ENCODE measurements at places on chromosomes 3 and 15. TPM values are rescaled to one million over a fixed set of nuclear protein-coding genes. Genes with fewer than 3 reads are reported as not detected.

SLC25A26 gene
- 23.9 TPM for total RNA-seq

- no peak overlapping the region for H3K27ac ChIP-seq
- DNase-seq, result no peak
- no peaks in the 10 kb centered on the region for H3K36me3 ChIP-seq
- no peak overlapping the region for H3K4me3 ChIP-seq
- peaks cover 3% of the 10 kb centered on the region for H3K4me1 ChIP-seq
- no peaks in the 10 kb centered on the region for H3K27me3 ChIP-seq
Observed at GRCh38 chr15:70797464-70797863, 34.1 kb upstream of the UACA start.

DNA sequence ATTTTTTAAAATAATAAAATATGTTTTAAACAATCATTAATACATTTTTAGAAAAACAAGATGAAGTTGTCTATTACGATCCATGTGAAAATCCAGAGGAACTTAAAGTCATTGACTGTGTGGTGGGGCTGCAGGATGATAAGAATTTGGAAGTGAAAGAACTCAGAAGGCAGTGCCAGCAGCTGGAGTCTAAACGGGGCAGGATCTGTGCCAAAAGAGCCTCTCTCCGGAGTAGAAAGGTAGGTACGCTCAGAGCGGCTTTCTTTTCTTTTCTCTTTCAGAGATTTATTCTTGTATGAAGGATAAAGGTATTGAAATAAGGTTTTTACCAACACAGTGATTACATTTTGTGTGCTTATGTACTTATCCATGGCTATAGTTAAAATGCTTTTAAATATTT lies 13.6 kb downstream of the WHAMM start:
- peaks cover 41% of the 10 kb centered on the region for H3K36me3 ChIP-seq
- no peaks in the 10 kb centered on the region for H3K27me3 ChIP-seq
- no peak for DNase-seq
- no peaks in the 10 kb centered on the region for H3K4me1 ChIP-seq

TGM4 gene
- total RNA-seq, result not detected

GABRA5 gene
- not detected for total RNA-seq

GRCh38 chr15:31977812-31978661 lies 52.3 kb upstream of the CHRNA7 start:
- H3K27me3 ChIP-seq, result no peaks in the 10 kb centered on the region
- peaks cover 5% of the 10 kb centered on the region for H3K4me1 ChIP-seq
- no peak overlapping the region for H3K4me3 ChIP-seq
- no peak overlapping the region for H3K27ac ChIP-seq
- H3K36me3 ChIP-seq, result no peaks in the 10 kb centered on the region
- DNase-seq, result peak; percentile 79

MAGI1 gene
- 42.8 TPM for total RNA-seq
